Stimulated activated CD4-positive, alpha-beta T cell treated with anti-CD3 and anti-CD28 coated beads, Interleukin-15, amount 100 ng/mL, for 1 hour (primary cell): ENCODE measurements at places on chromosomes 6 and 20.

- DNase-seq: no peak
These were observed 82.6 kb upstream of the CCDC167 start for GRCh38 chr6:37582306-37582705.

DNA sequence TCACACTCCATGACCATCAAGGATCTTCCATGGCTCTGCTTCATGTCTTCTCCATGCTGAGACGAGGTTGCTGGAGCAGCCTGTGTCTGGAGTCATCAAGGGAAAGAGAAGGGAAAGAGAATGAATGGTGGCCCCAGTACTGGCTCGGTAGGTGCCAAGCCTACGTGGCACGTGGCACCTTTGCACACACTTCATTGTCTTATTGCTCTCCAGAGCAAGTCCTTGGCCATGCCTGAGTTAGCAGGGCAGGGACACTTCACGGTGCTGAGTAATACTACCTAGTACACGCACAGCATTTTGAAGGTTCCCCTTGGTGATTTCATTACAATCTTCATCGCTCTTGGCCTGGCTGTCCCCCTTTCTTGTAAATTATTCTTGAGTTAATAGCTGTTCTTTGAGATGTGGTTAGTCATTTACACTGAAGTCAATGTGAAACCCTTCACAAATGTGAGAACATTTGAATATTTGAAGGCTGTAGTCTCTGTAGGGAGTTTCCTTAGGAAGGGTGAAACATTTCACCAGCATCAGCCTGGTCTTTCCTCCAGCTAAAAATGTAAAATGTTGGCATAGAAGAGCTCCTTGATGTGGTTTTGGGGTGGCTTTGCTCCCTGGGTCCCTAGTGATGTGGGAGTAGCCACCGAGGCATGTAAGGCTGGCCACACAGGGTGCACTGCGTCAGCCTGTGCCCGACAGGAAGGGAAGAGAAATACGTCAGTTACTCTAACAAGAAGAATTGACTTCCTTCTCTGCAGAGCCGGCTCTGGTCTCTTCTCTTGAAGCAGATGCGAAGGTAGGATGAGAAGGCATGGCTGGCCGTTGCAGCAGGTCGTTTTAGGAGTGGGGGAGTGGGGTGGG is at the start of gene SYTL3:
SYTL3 (plus strand) TSS at position 766 of the 855 bp plus-strand sequence. CDS start 13,215 bp downstream, outside the sequence.
- DNase-seq: peak; percentile 37

GRCh38 chr20:53845980-53846379 is 224.4 kb downstream of the BCAS1 start:
- no peak for DNase-seq

DNA sequence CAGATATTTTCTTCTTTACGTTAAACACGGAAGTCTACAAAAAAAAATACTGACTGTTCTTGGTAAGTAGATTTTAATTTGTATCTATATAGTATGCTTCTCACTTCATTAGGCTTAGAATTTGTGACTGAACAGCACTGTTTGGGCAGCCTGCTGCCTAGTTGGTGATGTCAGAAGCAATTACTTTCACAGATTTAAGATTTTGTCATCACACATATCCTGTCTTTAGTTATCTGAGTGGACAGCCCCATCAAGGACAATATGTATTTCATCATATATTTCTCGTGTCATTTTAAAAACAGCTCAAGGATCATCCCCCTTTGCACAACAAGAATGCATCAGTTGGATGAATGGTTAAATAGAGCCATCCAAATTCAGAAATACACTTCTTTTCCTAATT is 338.4 kb upstream of the CITED2 start:
- DNase-seq: no peak

DNA sequence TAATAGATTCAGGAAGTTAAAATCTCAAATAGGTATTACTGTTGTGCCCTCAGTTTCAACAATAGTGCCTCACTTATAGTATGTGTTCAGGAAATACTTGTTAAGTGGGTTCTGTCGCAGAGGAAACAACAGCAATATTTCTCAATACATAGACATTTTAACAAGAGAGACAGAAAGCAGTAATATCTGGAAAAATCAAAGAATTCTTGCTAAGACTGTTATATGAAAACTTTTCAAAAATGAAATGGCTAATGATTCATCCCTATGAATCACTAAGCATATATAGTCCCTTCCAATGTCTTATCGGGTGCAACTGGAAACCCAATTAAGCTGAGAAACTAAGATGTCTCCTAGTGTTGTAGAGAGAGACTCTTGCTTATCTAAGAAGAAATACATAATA is 668.9 kb downstream of the TFAP2A start:
- no peak for DNase-seq

GRCh38 chr20:63522091-63522868 is 1.7 kb downstream of the PPDPF start:
- DNase-seq: no peak

GRCh38 chr6:132548746-132549463 is 3.6 kb upstream of the TAAR8 start:
- DNase-seq: no peak

DNA sequence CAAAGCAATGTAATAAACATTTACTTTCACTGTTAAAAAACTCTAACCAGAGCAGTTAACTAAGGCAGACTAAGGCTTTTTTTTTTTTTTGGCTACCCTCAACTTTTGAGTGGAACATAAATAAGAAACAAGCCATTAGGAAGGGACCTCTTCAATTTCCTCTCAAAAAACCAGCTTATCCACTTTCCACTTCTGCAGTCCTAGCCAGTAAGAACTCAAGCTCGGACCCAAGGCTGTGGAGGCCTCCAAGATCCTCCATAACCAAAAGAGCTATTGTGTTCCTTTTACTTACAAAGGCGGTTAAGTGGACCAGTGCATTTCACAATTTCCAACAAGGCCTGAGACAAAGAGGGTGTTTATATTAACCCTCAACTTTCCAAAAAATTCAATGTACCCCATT is 5.3 kb downstream of the KCNK5 start:
- no peak for DNase-seq

- DNase-seq: no peak
These were observed 735.4 kb downstream of the CBLN4 start for GRCh38 chr20:55269913-55270312.

GRCh38 chr6:68711386-68712000 is 76.4 kb downstream of the ADGRB3 start:
- DNase-seq: no peak

DNA sequence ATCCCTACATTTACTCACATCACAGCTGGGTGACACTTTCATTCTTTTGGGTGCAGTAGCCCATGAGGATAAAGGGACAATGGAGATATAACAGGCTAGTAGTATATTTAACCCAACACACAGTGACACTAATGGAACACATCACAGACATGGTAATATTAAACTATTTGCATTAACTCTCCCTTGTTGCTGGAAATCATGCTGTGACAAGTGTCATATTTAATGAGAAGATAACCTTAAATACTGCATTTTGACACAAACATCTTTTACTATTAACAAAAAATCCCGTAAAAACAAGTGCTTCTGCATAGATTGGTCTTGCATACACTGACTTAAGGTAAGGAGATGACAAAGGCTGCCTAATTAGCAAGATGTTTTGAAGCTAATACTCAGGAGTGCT is 45.5 kb downstream of the CNR1 start:
- no peak for DNase-seq

DNA sequence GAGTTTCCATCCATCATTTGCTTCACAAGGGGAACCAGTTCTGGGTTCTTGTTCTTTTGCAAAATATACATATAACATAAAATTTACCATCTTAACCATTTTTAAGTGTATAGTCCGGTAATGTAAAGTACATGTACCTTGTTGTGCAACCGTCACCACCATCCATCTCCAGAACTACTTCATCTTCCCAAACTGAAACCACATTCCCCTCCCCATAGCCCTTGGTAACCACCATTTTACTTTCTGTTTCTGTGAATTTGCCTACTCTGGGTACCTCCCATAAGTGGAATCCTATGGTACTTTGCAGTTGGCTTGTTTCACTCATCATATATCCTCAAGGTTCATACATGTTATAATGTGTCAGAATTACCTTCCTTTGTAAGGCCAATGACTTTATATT is 70.3 kb upstream of the DSP start:
- no peak for DNase-seq

DNA sequence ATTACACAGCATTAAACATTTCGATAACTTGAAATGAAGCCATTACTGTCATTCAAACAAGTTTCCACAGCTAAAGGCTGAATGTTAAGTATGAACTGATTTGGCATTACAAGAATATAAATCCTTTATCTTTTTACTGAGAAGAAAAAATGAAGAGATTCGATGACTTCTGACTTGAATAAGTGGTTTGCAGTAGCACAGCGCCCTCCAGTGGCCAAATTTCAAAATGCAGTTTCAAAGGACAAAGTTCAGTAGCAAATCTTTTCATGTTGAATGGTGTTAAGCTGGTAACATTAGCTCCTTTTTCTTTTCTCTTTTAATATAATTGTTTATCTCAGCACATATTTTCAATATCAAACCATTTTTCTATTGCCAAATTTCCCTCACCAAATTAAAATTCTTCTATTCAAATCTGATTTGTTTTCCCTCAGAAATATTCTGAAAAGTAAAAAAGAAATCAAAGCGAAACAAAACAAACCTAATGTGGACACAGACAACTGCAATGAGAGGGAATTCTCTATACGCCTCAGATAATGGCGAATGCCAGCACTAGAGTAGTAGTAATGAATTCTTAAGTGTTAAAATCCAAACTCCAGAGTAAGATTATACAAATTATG is 145.7 kb downstream of the BTBD9 start:
- peak; percentile 45 for DNase-seq

GRCh38 chr6:14966906-14967711 is 278.8 kb upstream of the JARID2 start:
- DNase-seq: no peak

DNA sequence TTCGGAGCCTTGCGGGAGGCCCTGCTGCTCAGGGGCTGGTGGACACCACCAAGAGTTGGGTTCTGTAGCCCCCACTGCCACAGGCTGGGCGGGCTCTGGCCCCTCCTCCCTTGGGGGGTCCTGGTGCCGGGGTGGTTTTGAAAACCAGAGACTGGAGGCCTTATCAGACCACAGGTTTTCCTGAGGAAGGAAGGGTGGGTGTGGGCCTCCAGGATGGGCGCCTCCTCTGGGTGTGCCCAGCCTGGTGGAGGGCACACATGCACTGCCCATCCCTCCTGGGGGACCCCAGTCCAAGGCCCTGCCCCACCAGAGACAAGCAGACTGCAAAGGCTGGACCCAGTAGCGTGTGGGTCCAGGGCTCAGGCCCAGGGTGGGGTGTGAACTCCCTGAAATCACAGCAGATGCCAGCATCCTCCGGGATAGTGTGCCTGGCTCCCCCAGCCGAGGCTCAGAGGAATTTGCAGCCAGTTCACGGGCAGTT is 13.5 kb upstream of the ZBTB46 start:
- no peak for DNase-seq

- peak; percentile 40 for DNase-seq
These were observed at the start of gene LHFPL5 for GRCh38 chr6:35804996-35805736. Gene LHFPL5 (plus strand): TSS chr6:35805352. CDS start chr6:35805671, 319 bp downstream.

DNA sequence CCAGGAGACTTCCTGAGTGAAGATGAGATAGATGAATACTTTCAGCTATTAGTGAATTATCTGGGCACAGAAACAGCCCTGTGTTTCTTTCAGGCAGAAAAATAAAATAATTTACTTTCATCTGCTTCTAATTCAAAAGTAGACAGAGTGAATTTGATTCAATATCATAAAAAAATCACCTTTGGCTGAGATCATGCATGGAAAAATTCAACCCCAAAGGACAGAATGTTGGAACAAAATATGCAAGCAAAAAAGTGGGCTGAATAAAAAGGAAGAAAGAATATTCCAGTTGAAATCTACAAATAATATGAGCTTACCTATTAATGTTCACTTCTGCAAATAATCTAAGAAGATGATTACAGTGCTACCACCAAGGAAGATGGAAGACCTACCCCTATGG is 546.9 kb downstream of the TFAP2B start:
- DNase-seq: no peak

GRCh38 chr20:51889466-51889865 is 87.1 kb upstream of the SALL4 start:
- no peak for DNase-seq

DNA sequence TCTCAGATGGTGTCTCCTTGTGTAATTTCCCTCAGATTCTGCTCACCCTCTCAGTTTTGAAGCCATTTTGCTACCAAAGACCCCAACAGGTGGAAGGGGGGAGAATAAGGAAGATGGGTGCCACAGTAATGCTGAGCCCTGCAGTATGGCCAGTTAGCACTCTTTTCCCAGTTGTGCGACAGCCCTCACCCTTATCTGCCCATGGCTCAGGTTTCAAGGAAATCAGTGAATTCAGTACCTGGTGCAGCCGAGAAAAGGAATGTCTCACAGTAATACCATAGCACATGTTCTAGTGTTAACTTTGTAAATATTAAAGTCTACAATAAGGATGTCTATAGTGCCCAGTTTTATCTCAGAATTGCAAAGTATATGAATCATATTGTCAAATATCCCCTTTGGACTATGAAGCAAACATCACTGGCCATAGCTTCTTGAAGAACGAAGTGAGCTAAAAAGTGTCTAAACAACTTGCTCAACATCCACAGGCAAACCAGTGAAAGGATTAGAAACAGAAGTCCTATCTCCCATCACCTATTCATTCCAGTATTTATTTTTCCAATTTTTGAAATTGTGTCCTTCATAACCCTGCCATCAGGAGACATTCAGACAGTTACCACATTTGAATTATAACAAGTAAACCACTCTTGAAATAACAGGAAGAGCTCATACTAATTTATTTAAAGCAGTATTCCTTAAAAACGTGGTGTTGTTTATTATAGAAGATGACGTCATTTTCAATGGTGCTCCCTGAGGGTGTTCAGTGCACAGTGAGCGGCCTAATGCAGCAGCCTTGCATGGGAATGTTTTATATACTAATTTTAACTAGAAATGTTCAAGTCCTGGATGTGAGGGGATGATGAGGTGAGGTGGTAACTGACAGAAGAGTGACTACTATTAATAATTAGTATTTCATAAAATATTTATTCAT is 366.2 kb downstream of the TFAP2A start:
- no peak for DNase-seq

DNA sequence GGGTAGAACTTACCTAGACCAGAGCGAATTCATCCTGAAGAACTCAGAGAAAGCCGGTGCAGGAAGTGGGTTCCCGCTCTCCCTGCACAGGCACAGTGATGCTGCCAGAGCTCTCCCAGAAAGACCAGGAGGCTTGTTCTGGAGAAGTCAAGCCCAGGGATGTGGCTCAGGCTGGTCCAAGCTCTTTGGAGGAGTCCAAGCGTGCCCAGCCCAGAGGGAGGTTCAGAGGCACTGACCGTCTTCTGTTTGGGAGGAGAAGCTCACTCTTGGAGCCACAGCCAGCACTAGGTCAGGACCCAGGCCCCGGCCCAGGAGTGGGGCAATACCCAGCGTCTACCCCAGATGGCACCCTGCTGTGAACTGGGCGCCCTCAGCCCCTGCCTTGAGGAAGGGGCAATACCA is 1.5 kb upstream of the PMEPA1 start:
- no peak for DNase-seq

GRCh38 chr6:131216246-131216645 is 81.0 kb downstream of the AKAP7 start:
- no peak for DNase-seq
